Epithelial cell of prostate (primary cell): ENCODE measurements at places on chromosomes 3 and 15.

DNA sequence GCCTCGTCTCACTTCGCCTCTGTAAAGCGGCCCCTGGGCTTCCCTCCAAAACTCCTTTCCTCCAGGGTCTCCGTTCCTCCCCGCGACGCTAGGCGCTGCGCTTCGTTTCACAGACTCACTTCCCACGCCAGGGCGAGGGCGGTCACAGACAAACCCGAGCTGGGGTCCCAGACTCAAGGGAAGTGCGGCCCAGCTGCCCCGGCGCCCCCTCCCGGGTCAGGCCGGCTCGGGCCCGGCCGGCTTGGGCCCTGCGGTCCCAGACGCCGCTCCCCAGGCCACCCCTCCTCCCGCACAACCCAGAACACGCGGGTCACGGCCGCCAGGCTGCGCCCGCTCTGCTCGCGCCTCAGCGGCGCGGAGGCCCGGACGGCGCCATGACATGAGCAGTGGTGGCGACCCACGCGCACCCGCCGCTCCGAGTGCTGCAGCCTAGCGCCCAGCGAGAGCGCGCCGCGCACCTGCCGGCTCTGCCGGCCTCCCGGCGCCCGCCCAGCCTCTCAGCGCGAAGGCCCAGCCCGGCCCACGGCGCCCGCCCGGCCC lies 547 bp downstream of the NUP210 start:
- DNase-seq: no peak

GRCh38 chr15:76866716-76867321 lies 38.3 kb downstream of the SCAPER start:
- no peak for DNase-seq

- DNase-seq: peak; percentile 33
Measured at GRCh38 chr3:123871946-123872345, 12.2 kb downstream of the MYLK start.

GRCh38 chr15:67059127-67059553 lies 6.3 kb upstream of the SMAD3 start:
- no peak for DNase-seq

GRCh38 chr15:41558400-41559238 lies at the start of gene TYRO3:
TYRO3 (plus strand) TSS chr15:41559212; CDS start chr15:41559258, 46 bp downstream.
- DNase-seq: no peak

DNA sequence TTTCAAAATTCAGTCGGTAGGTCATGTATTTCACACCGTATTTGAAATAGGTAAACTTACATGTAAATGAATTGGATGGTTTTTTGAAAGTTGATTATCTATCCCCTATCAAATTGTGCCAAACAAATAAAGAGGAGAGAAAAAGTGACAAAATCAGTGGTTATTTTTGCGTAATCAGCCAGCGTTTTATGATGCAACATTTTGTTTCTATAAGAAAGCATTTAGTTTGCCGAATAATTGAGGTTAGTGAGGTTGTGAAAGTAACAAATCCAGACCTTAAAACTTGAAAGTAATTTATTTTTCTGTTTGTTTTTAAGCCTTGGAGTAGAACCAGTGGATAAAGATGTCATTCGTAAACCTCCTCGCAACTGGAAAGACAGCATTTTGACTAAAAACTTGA lies 29.3 kb downstream of the ASTE1 start:
- no peak for DNase-seq

- no peak for DNase-seq
Measured at GRCh38 chr3:149247929-149248691, 26.5 kb upstream of the CP start.

- no peak for DNase-seq
Measured at GRCh38 chr15:22806664-22807063, 20.2 kb downstream of the NIPA1 start.

DNA sequence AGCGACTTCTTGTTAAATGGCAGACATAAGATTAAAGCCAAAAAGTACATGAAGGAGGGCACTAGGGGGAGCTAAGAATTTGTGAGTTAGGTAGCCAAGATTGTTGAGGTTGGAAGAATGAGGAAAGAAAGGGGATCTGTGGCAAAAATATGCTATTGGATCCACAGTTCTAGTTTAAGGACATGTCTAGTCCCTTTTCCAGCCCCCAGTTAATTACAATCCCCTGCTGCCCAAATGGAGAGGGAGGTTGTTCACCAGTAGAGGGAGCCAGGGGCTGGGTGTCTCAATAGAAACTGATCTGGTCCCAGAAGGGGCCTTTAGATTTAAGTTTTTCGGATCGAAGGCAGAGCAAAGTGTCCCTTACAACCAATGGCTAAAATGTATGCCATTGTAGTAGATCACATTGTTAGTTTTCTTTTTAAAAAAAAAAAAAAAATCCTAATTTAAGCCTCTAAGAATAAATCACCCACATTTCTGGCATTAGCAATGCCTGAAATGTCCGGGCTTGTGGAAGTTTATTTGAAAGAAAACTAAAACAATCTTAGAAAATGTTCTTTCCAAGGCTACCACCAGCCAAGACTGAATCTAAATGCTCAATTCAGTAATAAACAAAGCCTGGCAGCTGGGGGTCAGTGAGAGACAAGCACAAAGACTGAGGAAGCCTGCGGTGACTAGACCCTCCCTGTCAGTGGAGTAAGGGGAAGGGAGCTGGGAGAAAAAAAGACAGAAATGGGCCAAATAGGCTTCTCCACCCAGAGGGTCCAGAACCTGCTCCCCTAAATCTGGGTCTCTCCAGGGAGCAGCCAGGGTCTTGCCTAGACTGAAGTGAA lies 7.1 kb downstream of the COL8A1 start:
- DNase-seq: no peak

DNA sequence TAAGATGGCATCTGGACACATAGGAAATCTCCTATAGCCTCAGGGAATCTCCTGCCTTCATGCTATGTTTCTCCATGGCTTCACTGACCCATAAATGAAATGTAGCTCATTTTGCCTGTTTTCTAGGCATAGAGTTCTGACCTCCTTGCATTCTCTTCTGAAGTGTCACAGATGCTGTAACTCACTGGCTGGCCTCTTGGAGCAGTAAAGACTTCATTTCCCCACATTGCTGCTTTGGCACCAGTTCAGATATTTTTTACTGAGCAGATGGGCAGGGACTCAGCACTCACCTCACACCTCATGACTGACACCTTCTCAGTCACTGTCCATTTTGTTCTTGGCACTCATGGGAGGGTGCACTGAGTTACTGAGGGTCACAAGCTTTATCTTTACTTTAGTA lies 286.7 kb upstream of the TGFBR2 start:
- no peak for DNase-seq

DNA sequence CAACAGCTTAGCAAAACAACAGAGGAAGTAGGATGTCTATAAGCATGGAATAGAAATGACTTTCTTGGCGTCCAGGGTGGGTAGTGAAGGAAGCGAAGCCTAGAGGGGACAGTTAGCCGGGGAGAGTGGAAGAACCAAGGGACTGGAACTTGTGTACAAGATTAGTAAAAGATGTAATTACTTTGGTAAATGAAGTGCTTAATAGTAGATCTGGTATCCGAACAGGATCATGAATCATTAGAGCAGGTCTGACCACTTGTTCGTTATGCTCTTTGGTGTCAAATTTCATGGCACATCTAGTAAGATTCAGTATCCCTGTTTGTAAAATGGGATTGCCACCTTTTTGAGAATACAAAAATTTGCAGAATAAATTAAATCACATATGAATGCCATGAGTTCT lies 112.5 kb upstream of the MLF1 start:
- peak; percentile 37 for DNase-seq

DNA sequence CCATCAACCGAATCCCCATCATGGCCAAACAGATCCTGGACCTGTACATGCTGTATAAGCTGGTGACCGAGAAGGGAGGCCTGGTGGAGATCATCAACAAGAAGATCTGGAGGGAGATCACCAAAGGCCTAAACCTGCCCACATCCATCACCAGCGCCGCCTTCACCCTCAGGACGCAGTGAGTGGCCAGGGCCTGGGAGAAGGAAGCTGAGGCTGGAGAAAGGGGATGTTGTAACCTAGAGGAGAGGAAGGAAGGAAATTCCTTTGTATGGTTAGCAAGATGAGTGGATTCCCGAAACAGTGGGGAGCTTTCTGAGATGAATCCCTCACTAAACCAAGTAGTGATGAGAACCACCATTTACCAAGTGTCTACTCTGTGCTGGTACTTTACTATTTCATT lies 25.8 kb upstream of the CLK3 start:
- no peak for DNase-seq

GRCh38 chr3:16378920-16379319 lies 113.9 kb downstream of the OXNAD1 start:
- DNase-seq: peak; percentile 16

GRCh38 chr3:36482880-36483279 lies 102.6 kb downstream of the STAC start:
- DNase-seq: no peak

GRCh38 chr3:138761002-138761401 lies 73.7 kb downstream of the PIK3CB start:
- DNase-seq: no peak

GRCh38 chr15:58513008-58513407 lies 81.2 kb downstream of the LIPC start:
- no peak for DNase-seq

GRCh38 chr15:65331811-65332210 lies 27.3 kb downstream of the RNU5B-1 start:
- no peak for DNase-seq

DNA sequence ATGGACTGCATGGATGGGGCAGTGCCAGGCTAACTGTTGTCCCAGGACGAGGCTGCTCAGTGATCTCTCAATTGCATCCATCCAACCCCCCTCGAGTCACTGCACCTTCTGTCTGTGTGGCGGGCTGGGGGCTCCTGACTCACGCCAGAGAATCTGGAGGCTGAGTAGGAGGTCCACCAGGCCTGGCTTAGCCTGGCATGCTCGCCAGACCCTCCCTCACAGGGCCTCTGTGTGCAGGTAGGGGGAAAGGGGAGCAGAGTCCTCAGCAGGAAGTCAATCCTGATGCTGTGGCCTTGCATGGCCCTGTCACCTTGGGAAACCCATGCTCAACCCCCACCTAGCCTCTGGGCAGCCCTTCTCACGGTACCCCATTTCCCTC lies 140.6 kb downstream of the NUP210 start:
- no peak for DNase-seq

GRCh38 chr3:150761831-150762661 lies 923 bp downstream of the SIAH2 start:
- no peak for DNase-seq

- DNase-seq: no peak
Measured at GRCh38 chr3:189349772-189350171, 178.0 kb downstream of the TPRG1 start.

- no peak for DNase-seq
Measured at GRCh38 chr15:87522997-87523396, 733.5 kb downstream of the NTRK3 start.

GRCh38 chr3:186882881-186883685 lies 40.6 kb downstream of the ADIPOQ start:
- peak; percentile 80 for DNase-seq

GRCh38 chr15:84814916-84815315 lies 2.2 kb upstream of the ALPK3 start:
- no peak for DNase-seq

DNA sequence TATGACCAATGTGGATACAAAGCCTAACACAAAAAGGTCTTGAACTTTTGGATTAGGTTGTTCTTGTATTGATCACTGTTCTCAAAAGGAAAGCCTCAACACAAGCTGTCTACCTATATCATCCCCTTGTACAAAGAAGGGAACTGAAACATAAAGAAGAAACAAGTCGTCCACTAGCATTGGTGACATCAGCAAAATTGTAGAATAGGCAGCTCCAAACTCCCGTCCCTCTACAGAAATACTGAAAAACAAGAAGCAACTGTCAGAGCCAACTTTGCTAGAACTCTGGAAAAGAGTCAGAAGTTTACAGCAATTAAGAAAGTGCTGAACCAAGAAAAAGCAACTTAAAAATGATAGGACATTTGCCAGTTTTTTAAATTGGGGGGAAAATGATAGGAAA lies 7.5 kb upstream of the NR1I2 start:
- no peak for DNase-seq

DNA sequence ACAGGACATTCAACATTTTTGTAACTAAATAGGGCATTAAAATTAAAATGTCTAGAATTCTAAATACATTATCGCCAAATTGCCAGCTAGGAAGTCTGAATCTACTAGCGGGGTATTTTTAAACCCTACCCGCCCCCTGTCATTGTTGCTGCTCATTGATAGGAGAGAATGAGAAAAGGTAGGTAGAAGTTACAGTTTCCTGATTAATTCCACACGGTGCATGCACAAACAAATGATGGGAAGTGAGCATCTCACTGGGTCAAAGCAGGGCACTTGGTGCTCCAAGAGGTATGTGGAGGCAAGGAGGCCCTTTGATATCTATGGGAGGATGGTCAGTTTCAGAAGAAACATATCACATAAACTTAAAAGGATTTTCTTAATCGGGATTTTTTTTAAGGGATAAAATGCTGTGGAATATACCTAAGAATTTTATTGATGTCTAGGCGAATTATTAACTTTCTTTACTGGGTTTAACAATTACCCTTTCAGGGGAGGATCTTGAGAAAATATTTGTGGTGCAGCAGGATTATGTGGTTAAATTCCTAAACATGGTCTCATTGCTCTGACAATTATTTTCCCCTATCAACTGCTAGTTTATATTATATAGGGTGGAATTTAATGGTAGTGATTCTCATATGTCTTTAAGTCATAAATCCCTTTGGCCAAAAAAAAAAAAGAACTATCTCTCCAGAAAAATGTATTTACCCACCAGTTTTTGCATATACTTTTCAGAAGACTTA lies 236.0 kb upstream of the GOLGA6L4 start:
- peak; percentile 22 for DNase-seq

GRCh38 chr3:143529018-143529478 lies 319.2 kb downstream of the SLC9A9 start:
- no peak for DNase-seq

GRCh38 chr3:189139611-189139940 lies 32.2 kb upstream of the TPRG1 start:
- DNase-seq: no peak

- DNase-seq: no peak
Measured at GRCh38 chr3:107833043-107833442, 257.8 kb downstream of the CD47 start.

GRCh38 chr3:20873235-20873634 lies 687.2 kb upstream of the SGO1 start:
- no peak for DNase-seq

GRCh38 chr3:178707311-178708031 lies 171.2 kb downstream of the KCNMB2 start:
- DNase-seq: peak; percentile 52

GRCh38 chr15:51190424-51191068 lies 95.8 kb upstream of the TNFAIP8L3 start:
- DNase-seq: no peak

GRCh38 chr3:9022305-9023225 lies 59.3 kb upstream of the RAD18 start:
- no peak for DNase-seq

DNA sequence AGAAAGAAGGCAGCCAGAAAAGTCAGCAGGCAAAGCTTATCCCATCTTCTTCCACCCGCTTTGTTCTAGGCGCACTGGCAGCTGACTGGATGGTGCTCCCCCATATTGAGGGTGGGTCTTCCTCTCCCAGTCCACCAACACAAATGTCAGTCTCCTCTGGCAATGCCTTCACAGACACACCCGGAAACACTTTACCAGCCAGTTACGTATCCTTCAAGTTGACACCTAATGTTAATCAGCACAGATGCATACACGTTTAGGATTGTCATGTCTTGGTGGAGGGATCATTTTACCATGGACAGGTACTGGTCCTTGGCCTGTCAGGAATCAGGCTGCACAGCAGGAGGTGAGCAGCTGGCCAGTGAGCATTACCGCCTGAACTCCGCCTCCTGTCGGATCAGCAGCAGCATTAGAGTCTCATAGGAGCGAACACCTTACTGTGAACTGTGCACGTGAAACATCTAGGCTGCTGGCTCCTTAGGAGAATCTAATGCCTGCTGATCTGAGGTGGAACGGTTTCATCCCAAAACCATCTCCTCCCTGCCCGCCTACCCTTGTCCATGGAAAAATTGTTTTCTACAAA lies 59.1 kb upstream of the PYDC2 start:
- DNase-seq: no peak

GRCh38 chr3:117752984-117753717 lies 1043.6 kb downstream of the TUSC7 start:
- DNase-seq: no peak
